ENCODE measurements at places on chromosomes 13 and 19.

DNA sequence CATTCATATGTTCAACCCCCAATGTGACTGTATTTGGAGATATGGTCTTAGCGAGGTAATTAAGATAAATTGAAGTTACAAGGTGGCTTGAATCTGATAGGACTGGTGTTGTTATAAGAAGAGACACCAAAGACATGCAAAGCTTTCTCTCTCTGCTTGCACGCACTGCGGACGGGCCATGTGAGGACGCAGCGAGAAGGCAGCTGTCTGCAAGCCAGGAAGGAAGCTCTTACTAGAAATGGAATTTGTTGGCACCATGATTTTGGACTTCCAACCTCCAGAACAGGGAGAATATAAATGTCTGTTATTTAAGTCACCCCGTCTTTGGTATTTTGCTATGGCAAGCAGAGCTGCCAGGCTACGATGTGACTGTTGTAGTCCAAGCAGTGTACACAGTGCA is 4.8 kb downstream of the DLEU7 start:
- no peak for DNase-seq

GRCh38 chr19:49787746-49788145 is 20.9 kb downstream of the AP2A1 start:
- no peak for DNase-seq

DNA sequence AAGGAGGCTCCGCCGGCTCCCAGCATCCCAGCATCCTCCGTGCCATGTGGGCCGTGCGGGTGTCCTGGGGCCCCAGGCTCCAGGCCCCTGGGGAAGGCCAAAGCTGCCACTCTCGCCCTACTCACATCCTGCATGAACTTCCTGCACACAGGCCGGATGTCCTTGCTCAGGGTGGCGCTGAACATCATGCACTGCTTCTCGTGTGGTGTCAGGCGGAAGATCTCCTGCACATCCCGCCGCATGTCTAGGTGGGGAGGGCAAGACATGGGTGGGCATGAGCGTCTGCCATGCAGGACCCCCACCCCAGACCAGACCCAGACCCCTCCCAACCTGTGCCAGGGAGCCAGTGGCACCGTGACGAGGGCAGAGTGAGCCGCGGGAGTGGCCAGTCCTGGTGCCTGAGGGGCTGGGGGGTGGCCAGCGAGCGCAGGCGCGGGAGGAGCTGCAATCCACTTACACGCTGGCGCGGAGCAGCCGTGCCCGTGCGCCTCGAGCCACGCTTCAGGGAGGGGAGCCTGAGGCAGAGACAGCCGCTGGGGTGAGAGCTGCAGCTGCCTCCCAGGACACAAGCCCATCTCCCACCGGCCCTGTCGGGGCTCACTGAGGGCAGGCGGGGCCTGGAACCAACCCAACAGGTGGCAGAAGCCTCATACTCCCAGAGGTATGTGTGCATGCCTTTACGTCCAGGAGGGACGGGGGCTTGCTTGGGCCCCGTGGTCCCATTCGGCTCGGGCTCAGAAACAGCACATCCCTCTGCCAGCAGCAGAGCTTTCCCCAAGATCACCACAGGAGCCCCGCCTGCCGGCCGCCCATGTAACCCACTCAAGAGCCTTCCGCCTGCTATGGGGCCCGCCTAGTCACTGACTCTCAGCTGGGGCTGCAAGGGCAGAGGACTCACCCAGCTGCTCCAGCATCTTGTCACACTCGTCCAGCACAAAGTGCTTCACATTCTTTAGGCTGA is 8.8 kb downstream of the DDX39A start:
- no peak for DNase-seq

- DNase-seq = no peak
Observed at GRCh38 chr13:20369886-20370361, 137.8 kb upstream of the GJB6 start.

- DNase-seq = no peak
Observed at GRCh38 chr19:398719-399118, 10.2 kb downstream of the C2CD4C start.

- no peak for DNase-seq
Observed at GRCh38 chr19:2524840-2525723, 49.2 kb downstream of the GADD45B start.

- no peak for DNase-seq
Observed at GRCh38 chr19:918481-919198, 1.5 kb downstream of the KISS1R start.

DNA sequence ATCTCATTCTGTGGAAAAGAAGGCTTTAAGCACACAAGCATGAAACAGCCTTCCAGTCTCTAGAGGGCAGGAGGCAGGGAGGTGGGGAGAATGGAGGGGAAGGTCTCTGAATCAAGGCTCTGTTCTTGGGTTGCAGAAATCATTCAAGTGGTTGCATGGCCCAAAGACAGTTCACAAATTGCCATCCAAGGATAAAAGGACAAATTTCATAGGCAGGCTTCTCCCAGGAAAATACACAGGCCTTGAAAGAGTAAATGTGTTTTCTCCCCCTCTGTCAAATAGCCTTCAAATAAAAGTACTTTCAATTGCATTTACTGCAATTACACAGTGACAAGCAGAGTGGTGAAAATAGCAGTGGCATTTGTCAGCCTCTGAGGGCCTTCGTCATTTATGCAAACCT is 450.8 kb downstream of the DCT start:
- no peak for DNase-seq

- no peak for DNase-seq
Observed at GRCh38 chr19:15144046-15144646, 36.9 kb downstream of the SYDE1 start.

- DNase-seq = peak; percentile 55
Observed at GRCh38 chr19:18594096-18594823, 5.7 kb downstream of the REX1BD start.

DNA sequence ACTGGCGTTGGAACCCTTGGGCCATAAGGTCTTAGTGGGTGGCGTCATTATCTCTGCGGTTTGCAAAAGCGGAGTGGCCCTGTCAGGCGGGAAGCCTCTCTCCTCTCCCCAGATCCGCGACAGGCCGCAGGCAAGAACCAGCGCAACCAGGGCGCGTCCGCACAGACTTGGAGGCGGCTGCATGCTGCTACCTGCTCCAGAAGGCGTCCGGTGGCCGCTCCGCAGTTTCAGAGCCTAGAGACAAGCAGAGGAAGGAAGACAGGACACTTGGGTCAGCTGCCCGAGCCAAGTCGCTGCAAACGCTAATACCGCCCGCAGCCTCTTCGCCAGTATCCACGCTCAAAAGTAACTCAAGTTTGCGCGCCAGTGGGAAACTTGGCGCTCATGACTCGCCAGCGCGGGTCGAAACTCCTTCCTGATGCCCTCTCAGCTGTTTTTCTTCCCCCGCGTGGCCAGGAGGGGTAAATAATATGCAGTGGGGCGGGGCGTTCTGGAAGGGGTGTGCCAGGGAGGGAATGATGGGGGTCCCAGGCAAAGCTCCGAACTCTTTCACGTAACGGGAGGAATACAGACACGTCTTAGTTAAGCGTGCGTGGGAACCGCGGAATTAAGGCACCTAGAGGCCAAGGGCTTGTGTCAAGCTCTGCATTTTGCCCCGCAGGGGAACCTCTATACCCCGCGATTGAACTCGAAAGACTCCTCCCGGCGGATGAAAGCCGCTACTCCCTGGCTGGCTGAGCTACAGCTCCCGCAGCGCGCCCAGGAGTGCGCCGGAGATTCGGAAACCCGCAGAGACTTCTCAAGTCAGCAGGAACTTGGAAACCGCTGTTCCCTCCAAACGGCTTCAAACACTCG is at the start of gene EDNRB:
Gene EDNRB, minus strand, starts transcription at position 441 of the 855 bp plus-strand sequence. Its CDS starts 258 bp downstream, at position 183.
- no peak for DNase-seq

DNA sequence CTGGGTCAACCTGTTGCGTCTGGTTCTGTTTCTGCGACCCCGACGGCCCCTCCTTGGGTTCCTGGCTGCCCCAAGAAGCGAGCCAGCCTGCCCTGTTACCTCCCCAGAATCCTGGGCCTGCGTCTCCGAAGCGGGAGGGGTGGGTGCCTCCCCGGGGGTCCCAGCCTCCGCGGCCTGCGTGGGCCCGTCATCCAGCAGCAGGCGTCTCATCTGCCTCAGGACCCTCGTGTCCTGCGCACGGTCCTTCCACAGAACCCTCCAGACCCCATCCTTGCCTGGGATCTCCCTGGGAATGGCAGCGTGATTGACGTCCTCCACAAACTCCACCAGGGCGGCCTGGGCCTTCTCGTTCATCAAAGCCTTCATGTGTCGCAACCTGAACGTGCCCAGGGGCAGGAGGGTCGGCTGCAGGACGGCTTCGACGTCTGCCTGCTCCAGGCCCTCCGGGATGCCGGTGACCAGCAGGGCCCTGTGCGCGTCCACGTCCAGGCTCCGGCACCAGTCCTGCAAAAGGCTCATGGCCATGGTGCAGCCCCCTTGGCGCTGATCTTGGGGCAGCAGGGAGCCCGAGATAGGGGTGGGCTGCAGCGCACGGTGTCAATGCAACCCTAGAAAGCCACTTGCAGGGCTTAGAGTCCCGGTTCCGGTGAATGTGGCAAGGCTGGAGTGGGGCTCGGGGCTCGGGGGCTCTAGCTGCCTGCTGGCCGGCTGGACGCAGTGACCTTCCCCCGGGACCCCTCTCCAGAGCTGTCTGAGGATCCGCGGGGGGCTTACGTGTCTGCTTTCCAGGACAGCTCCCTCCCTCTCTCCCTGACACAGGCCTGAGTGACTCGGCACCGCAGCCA is 504 bp downstream of the PNMA8B start:
- DNase-seq = no peak

DNA sequence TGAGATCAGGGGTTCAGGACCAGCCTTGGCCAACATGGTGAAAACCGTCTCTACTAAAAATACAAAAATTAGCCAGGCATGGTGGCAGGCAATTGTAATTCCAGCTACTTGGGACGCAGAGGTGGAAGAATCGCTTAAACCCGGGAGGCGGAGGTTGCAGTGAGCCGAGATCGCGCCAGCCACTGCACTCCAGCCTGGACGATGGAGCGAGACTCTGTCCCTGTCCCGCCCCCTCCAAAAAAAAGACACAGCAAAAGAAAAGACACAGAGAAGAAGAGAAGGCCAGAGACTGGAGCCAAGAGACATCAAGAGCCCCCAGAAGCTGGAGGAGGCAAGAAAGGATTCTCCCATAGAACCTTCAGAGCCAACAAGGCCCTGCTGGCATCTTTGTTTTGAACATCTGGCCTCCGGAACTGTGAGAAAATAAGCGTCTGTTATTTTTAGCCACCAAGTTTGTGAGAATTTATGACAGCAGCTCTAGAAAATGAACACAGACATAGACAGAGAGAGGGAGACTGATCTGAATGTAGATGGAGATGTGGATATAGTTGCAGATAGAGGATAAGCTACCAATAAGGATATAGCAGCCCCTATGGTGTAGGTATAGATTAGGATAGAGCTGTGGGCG is 25.7 kb upstream of the PNMA8B start:
- no peak for DNase-seq

GRCh38 chr19:8571006-8571411 is 6.2 kb downstream of the MYO1F start:
- peak; percentile 55 for DNase-seq

DNA sequence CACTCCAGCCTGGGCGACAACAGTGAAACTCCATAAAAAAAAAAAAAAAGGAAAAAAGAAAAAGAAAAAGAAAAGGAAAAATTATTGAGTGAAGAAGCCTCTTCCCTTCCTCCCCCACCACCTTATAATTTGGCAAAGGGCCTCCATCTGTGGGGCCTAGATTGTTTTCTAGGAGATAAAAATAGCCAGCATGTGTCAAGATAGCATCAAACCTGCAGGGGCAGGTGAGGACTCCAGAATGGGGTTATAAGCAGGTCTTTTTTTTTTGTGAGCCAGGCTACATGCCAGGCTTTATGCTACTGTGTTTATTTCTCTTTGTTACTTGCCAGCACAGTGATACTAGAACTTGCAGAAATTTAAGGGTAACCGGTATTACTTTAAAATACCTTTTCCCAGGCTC is 11.7 kb upstream of the TRIM13 start:
- DNase-seq = no peak

- peak; percentile 44 for DNase-seq
Observed at GRCh38 chr19:42386974-42387707, 3.0 kb downstream of the CNFN start.

DNA sequence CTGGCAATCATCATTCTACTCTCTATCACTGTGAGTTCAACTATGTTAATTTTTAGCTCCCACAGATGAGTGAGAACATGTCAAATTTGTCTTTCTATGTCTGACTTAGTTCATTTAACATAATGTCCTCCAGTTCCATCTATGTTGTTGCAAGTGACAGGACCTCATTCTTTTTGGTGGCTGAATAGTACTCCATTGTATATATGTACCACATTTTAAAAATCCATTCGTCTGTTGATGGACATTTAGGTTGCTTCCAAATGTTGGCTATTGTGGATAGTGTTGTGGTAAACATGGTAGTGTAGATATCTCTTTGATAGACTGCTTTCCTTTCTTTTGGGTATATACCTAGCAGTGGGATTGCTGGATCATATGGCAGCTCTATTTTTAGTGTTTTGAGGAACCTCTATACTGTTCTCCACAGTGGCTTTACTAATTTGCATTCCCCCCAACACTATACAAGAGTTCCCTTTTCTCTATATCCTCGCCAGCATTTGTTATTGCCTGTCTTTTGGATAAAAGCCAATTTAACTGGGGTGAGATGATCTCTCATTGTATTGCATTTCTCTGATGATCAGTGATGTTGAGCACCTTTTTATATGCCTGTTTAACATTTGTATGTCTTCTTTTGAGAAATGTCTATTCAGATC is 124.1 kb downstream of the PCCA start:
- no peak for DNase-seq

- no peak for DNase-seq
Observed at GRCh38 chr13:45055902-45056648, 64.2 kb upstream of the GTF2F2 start.

DNA sequence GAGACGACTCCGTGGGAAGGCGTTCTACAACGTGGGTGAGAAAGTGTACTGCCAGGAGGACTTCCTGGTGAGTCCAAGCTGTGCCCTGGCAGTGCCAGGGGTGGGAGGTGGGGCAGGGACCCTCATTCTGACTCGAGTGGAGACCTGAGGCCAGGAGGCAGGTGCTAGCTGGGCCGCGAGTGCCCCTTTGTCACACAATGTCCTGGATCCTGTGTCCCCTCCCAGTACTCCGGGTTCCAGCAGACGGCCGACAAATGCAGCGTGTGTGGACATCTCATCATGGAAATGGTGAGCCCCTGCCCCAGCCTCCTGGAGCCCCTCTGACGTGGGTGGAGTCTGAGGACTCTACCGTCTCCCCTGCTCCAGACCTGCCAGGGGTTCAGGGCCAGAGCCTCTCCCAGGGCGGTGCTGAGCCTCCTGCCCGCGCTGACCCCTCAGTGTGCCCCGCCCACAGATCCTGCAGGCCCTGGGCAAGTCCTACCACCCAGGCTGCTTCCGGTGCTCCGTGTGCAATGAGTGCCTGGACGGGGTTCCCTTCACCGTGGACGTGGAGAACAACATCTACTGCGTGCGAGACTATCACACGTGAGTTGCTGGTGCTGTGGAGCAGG is 11.6 kb downstream of the WTIP start:
- no peak for DNase-seq

DNA sequence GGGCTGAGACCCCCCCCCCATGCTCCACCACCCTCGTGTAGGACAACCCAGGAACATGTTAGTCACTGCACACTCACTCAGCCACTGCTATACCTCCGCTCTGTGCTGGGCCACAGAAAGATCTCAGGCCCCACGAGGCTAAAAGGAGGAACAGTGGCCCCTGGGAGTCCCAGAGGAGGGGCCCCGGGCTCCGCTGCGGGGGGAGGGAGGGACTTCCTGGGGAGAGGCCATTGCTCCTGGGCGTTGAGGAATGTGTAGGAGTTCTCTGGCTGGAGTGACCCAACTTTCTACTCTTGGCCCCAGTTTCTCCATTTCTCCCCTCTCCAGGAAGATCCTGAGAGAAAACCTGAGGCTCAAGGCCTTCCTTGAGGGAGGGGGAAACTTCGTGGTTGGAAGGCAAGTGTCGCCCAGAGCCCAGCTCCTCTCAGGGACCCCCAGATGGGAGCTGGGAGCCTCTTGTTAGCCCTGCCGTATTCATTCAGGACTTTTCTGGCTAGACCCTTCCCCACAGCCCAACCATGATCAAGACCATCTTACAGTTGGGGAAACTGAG is 13.6 kb downstream of the ONECUT3 start:
- no peak for DNase-seq
